ENCODE measurements at places on chromosomes 7 and 10.

GRCh38 chr10:51447119-51447518 is 252.3 kb downstream of the CSTF2T start:
- no peak for DNase-seq

DNA sequence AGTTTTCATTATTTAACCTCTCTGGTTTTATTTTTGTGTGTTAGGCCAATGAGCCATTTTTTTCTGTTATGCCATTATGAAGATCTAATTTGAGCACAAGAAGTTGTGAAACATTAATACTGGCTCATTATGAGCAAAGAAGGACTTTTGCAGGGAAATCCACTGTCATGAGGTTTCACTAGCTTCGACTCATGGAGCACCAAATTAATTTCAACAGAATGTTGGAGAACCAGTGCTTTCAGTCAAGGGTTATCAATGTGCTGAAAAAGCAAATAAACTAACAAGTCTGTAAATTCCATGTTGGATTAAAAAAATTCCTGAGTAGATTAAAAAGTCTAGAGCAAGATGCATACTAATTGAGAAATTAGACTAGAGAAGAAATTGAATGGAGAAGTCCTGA is 594.2 kb upstream of the FZD8 start:
- DNase-seq, result no peak

DNA sequence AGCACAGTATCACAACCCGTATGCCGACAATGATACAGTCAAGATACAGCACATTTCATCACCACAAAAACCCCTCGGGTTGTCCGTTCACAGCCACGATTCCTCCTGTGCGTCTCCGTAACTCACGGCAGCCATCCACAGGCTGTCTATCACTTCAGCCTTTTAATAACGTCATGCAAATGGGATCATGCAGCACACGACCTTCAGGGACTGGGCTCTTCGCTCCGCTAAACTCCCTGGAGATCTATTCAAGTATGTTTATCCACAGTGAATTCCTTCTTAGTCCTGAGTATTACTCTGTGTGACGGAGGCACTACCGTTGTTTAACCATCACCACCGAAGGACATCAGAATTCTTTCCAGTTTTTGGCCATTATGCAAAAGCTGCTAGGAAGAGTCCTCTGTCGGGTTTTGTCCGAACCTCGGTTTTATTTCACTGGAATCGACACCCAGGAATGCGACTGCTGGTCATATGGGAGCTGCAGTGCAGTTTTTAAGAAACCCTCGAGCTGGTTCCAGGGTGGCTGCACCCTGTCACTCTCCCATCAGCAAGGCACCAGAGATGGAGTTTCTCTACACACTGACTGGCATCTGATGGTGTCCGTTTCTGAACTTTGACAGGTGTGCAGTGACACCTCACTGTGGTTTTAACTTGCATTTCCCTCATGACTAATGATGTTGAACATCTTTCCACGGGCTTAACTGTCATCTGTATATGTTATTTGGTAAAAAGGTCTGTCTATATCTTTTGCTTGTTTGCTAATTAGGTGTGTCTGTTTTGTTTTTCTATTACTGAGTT is 193.6 kb downstream of the MAD1L1 start:
- DNase-seq, result no peak

DNA sequence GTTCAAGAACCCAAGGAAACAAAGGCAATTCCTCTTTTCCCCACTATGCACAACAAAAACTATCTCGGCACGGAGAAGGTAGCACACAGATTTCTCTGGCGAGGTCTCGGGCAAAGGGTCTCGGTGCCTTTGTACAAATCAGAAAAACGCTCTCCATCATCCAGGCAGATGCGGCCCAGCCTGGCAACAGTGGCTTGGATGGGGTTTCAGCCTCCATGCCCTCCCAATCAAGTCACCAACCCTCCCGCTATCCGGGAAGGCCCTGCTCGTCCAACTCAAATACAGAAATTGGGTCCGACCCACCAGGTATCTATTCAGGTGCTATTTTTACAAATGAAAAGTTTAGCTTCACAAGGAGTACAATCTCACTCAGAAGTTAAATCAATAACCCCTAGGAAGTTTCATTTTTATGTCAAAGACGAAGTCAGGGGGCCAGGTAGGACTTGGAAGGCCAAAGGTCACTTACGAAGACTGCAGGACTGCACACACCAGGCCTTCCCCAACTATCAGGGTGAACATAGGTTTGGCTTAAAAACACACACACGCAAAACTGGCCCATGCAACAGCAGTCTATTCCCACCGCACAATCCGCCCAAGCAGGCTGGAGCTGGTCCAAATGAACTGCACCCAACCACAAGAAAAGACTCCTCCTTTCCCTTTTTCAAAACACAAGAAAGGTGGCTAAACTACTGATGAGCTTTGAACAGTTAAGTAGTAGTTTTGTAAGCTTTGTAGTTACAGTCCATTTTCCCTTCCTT is 43.0 kb downstream of the GNA12 start:
- DNase-seq, result no peak

GRCh38 chr10:78332012-78332411 is 298.3 kb downstream of the RPS24 start:
- DNase-seq, result no peak

- no peak for DNase-seq
Measured at GRCh38 chr10:25698638-25699037, 235.4 kb upstream of the MYO3A start.

GRCh38 chr7:15018981-15019380 is 116.4 kb upstream of the DGKB start:
- DNase-seq, result no peak

All from activated naive CD4-positive, alpha-beta T cell (primary cell).